ENCODE measurements at places on chromosomes 7 and 10.

DNA sequence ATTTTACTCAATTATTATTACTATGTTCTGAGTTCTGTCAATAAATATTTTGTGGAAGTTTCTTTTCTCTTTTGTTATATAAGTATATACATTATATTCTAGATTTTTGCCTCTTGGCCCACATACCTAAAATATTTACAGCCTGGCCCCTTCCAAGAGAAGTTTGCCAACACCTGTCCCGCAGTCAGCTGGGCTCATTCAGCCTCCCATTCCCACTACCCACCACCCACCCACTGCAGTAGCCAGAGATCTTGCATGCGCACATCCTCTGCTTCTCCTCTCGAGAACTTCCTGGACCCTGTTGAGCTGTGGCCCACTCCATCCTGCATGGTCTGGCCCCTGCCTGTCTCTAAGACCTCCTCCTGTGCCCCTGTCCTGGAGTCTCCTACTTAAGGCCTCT lies 33.6 kb downstream of the WIPF3 start:
- DNase-seq, result no peak

- DNase-seq, result no peak
Measured at GRCh38 chr7:1899951-1900762, 230.1 kb downstream of the ELFN1 start.

- DNase-seq, result no peak
Measured at GRCh38 chr7:50329775-50330174, 25.3 kb downstream of the IKZF1 start.

DNA sequence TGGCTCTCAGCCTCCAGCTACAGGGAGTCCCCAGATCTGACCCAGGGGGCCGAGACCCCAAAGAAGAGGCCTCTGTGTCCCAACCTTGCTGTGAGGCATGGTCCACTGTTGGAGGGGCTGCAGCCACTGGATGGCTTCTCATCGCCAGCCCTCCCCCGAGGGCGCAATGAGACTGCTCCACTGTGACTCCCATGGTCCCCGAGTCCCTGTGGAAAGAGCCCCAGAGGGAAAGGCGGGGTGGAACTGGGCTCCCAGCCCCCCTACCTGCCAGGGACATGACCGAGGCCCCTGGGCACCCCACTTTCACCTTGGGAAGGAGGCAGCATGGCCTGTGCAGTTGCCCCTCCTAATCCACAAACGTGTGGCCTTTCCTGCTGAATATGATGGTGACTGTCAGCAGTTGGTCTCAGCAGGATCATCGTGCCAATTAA lies 33.5 kb upstream of the RET start:
- DNase-seq, result no peak

DNA sequence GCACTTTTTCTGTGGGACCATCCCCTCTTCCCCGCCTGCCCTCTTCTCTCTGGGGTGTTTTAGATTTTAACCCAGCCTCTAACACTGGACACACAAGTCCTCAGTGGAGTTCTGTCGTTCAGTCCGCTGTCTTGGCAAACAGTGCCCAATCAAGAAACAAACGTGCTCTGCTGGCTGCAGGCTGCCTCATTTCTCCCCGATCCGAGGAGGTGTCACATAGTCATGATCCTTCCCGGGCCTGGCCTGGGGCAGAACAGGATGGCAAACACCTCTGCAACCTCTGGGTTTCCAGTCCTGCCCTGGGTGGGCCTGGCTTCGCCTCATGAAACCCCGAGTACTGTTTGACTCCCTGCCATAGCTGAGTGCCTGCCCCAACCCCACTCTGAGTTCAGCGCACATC lies 110.9 kb upstream of the INSYN2A start:
- no peak for DNase-seq

DNA sequence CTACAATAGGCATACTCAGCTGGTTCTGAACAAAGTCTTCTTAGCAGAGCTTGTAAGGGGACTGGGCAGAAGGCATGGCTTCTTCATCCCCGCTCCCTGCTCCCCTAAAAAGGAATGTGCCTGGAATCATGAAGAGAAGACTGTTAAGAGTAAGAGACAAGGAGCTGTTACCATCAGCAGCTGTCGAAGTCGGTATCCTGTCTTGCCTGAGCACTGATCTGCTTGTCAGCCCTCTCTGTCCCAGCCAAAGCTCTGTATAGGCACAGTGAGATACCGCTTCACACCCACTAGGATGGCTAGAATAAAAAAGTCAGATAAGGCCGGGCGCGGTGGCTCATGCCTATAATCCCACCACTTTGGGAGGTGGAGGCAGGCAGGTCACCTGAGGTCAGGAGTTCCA lies 2.4 kb downstream of the ABLIM1 start:
- DNase-seq, result no peak

Measured in stimulated activated CD8-positive, alpha-beta memory T cell treated with anti-CD3 and anti-CD28 coated beads, Interleukin-4, amount 100 ng/mL, for 1 hour (primary cell).